ENCODE measurements at places on chromosomes 1 and 21.

DNA sequence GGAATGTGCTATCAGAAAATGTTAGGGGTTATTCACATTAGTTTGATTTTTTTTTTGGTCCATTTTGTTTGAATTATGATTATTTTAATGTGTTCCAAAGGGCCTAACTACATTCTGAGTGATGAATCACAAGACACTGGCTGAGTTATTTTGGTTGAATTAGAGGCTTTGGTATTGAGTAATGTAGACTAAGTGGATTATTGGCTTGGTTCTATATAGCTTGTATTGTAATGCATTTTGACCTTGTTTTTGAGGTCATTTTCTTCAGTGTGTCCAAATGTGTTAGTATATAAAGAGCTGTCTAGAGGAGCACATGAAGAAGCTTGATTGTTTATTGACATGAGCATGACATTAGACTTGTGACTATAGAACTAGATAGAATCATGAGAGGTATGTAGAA is 3.4 kb downstream of the ZNF326 start:
- H3K4me1 ChIP-seq = peaks cover 43% of the 10 kb centered on the region
- peaks cover 8% of the 10 kb centered on the region for H3K36me3 ChIP-seq

- no peak overlapping the region for H3K27ac ChIP-seq
- H3K27me3 ChIP-seq = peaks cover 69% of the 10 kb centered on the region
- H3K36me3 ChIP-seq = no peaks in the 10 kb centered on the region
- no peak overlapping the region for H3K4me3 ChIP-seq
- no peak for DNase-seq
These were observed 183.3 kb downstream of the IGSF21 start for GRCh38 chr1:18290740-18291412.

GRCh38 chr1:46575778-46576177 is 24.3 kb upstream of the KNCN start:
- peaks cover 8% of the 10 kb centered on the region for H3K4me1 ChIP-seq
- no peaks in the 10 kb centered on the region for H3K27me3 ChIP-seq
- peaks cover 15% of the 10 kb centered on the region for H3K36me3 ChIP-seq
- no peak overlapping the region for H3K4me3 ChIP-seq

DNA sequence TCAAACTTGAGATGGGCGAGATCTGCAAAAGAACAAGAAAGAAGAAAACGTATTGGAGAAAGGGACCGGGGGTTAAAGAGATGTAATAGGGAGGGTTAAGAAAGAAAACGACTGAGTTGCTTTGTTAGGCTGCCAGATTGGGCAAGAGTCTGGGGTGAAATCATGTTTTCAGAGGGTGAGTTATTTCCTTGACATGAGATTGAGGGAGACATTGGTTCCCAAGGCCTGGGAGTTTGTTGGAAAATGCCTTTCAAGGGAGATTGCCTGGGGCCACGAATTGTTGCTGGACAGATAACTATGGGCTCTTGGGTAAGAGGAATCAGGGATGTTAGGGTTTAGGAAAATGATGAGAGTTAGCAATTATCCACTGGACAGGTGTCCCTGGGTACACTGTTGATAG is 776 bp upstream of the CADM3 start:
- H3K36me3 ChIP-seq = no peaks in the 10 kb centered on the region
- no peak for DNase-seq
- H3K27ac ChIP-seq = no peak overlapping the region

DNA sequence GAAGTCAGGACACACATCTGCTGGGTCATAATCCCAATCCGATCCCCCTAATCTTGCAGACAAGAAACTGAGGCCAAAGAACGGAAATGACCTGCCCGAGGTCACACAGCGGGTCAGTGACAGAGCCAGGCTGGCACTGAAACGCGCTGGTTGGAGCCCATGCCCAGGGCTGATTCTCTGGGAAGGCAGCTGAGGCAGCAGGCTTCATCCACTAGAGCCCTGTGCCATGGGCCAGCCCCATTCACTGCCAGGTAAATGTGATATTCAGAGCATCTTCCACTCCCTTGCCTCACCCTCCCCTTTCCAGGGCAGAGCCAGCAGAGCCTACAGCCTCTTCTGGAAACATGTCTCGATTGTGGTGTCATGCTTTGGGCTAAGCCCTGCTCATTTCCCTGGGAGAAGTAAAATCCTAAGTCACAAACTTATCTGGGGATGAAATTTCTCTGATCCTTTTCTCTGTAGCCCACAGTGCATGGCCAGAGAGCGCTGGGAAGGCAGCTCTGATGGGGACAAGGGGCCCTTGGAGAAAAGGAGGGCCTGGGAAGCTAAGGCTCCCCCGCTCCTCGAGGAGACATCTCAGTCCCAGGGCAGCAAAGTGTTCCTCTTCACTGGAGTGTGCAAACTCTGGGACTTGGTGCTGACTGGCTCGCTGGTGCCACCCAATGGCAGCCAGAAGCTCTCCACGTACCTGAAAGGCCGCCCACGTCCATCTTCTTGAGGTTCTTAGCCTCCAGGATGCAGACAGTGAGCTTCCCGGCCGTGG is 110.4 kb downstream of the SYT2 start:
- H3K27ac ChIP-seq = peak overlapping the region; percentile 65
- H3K4me3 ChIP-seq = no peak overlapping the region
- no peaks in the 10 kb centered on the region for H3K27me3 ChIP-seq
- peaks cover 3% of the 10 kb centered on the region for H3K4me1 ChIP-seq
- DNase-seq = peak; percentile 77

DNA sequence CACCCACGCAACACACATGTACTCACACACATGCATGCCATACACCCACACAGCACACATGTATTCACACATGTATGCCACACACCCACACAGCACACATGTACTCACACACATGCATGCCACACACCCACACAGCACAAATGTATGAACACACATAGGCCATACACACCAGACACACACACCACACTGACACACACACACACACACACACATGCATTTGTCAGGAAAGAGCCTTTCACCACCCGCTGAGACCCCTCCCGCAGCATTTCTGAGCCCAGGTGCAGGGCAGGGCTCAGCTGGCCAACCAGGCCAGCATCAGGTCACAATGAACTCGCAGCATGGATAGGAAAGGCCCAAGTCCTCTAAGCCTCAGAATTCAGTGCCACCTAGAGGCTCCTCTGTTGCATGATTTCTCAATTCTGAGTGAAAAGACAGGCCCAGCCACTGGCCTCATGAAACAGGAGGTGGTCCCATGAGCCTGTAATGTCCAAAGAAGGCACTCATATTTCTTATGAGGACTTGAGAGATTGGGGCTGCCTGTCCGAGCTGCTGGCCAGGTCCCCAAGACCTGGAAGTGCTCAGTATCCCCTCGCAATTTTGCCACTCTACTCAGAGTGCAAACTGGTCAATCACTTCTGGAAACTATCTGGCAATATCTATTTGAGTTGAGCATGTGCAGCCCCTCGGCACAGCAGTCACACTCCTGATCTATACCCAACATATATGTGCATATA is 57.3 kb downstream of the PSMG1 start:
- peaks cover 2% of the 10 kb centered on the region for H3K4me1 ChIP-seq
- peaks cover 2% of the 10 kb centered on the region for H3K36me3 ChIP-seq
- peak overlapping the region; percentile 9 for H3K27ac ChIP-seq
- H3K4me3 ChIP-seq = no peak overlapping the region
